ENCODE measurements at places on chromosomes 5 and 9.

DNA sequence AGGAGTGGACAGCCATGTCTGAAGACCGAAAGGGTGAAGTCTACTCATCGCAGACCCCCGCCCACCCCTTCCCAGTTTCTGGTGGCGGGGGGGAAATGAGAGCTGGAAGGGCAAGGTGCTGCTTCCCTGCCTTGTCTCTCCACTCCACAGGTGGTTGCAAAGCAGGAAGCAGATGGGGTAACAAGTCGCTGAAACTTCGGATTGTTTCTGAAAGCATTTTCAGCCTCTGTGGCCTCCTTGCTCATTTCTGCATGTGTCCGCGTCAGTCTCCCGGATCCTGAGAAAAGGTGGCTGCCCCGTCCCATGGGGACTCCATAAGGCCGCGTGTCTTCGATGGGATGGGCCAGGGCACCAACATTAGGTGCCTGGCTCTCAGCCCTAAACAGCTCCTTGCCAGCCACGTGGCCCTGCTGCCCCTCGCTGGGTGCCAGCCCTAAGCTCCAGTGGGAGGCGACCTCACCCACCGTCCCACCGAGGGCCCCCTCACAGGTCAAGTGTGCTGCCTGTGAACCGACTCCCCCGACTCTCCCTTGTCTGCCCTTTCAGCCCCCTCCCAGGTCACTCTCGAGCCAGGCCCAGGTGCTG lies 971 bp downstream of the PHYKPL start:
- no peak for DNase-seq

- DNase-seq, result no peak
Observed at GRCh38 chr5:156685481-156685880, 164.6 kb upstream of the PPP1R2B start.

DNA sequence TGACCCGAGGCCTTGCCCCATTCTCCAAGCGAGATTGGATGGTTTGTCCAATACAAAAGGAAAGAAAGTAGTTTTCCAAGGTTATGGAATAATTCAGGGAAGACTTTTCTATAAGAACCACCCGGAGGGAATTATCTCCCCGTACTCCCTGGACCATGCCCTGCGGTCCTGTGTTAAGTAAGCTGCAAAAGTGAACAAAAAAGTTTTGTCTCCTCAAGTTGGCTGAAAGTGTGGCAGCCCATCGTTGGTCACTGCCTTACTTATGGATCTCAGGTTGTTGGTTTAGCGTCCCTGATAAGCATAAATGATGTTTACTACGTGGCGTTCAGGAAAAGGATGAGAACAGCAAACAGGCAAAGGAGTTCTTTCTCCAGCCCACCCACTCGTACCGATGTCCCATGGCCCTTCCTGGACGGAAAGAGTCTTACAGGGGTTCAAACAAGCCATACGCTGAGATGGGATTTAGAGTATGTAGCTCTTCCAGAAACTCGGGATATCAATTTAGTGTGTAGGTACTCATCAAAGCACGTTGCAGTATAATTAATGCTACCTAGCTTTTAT lies 413 bp upstream of the AUH start:
- DNase-seq, result no peak

DNA sequence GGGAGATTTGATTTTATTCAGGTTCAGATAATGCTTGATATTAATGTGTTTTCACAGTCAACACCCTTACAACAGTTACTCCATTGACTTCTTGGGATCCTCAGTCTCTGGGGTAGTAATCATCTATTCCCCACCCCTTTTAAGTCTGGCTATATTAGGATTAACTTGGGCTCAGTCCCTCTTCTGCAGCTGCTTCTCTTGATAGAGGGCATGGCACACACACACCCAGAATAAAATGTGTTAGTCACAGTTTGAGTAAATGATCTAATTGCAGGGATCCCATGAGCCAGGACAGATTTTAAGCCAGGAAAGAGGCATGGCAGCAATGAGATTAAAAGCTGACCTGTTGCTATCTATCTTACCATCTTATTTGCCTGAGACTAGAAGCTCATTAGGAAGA lies 53.7 kb upstream of the VLDLR start:
- DNase-seq, result no peak

- no peak for DNase-seq
Observed at GRCh38 chr9:8053501-8053900, 253.9 kb upstream of the DMAC1 start.

GRCh38 chr9:81979196-81979595 lies 9.4 kb upstream of the SPATA31D1 start:
- DNase-seq, result no peak

- no peak for DNase-seq
Observed at GRCh38 chr5:171629628-171630349, 155.8 kb upstream of the SMIM23 start.

DNA sequence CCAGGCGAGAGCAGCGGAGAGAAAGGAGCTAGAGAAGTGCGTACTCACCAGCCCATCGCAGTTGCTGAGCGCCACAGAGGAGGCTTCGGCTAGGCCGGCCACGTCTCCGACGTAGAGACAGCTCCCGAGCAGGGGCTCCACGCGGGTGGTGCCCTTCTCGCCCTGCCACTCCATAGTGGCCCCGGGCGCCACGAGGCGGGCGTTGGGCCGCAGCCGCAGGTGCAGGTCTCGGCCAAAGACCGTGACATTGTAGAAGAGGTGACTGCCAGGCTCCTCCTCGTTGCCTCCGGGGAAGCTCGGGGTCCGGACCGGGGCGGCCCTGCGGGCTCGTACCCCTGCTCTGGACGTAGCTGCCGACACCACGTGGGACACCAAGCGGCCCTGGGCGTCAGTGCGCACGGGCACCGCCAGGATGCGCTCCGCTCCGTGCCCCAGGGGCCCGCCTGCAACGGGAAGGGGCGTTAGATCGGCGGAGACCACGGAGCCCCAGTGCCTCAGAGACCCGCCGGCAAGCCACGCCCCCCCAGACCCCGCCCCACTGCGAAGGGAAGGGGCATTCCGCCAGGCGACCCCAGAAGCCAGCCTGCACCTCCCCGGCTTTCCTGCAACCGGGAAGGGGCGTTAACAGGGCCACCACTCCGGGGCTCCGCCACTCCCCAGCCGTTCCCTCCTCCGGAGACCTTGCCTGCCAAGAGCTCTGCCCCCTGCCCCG lies 1.4 kb downstream of the ADAMTS2 start:
- no peak for DNase-seq

DNA sequence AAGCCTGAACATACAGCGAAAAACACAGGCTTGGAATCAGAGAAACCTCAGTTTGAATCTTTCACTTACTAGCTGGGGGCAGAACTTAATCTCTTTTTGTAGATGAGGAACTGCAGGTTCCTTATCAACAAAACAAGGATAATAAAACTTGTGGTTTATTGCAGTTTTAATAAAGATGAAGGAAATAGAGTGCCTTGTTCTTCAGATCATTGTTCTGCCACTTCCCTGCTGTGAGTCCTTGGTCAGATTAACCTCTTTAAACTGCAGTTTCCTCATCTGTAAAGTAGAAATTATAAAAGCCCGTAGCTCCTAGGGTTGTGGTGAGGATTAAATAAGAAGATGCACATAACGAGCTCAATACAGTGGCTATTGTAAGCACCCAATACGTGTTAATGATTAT lies 57.4 kb downstream of the FEM1C start:
- no peak for DNase-seq

- DNase-seq, result no peak
Observed at GRCh38 chr5:37721447-37721871, 118.4 kb downstream of the GDNF start.

DNA sequence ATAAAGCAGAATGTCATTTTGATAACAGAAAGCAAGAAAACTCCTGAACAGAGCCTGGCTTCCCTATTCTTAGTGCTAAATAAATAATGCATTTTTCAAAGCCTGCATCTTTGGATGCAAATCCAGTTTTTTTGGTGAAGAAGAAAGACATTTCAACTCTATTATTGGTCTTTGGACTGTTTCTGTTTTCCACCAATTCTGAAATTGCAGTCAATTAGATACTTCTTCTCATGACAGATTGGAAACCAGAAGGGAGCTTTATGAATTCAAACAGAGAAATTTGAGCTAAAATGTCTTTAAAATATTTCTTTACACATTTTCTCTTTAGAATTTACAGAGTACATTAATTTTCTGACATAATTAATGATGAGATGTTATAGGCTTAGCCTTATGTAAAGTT lies 189.8 kb downstream of the YTHDC2 start:
- no peak for DNase-seq

DNA sequence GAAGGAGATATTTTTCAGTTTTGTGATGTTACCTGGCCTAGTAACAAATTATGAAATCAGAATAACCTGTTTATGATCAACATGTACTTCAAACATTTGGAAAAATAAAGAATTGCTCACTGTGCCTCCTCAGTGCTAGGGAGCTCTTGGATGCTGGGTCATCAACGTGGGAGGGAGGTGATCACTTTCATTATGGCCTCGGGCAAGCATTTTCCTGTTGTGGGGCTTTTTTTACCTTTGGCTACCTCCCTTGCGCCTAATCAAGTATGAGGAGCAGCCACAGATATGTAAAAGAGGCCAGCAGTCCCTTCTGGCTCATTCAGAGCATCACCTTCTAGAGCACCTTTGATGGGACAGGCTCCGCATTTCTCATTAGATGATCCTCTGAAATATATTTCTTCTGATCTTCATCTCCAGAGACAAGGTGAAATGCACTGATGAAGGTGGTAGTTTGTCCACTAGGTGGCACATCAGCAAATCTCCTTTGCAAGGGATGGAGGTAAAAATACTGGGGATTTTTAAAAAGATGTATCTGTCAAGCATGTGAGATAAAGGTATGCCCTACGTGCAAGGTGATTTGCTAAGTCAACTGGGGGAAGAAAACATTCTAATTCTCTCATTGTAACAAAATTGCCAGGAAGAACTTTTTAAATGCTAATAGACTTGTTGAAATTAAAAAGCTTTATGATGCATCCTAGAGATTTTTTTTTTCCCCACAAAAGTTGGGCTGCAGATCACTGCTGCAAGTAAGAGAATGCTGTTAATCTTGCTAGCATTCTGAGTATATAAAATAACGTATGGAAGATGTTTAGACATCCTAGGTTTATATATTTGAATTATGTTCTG lies 218.2 kb downstream of the MAST4 start:
- no peak for DNase-seq

DNA sequence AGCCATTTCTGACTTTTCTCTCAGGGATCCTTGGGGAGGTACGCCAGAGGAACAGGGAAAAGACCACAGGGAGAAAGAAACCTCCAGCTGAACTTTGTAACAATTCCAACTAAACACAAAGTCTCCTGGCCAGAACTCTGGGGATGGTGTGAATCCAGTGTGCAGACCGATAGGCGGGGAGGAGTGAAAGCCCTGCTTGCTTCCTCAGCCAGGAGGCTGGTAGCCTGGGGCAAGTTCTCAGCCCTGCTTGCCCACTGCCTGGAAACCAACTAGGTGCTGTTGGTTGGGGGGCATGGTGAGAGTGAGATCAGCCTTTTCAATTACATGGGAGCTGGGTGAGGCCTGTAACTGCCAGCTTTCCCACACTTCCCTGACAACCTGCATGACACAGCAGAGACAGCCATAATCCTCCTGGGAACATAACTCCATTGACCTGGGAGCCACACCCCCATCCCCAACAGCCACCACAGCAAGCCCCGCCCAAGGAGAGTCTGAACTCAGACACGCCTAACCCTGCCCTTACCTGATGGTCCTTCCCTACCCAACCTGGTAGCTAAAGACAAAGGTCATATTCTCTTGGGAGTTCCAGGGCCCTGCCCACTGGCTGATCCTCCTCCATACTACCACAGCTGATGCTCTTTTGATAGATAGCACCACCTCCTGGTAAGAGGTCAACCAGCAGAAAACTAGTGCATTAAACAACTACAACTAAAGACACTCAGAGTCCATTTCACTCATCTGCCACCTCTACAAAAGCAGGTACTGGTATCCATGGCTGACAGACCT lies 100.1 kb upstream of the TNFAIP8 start:
- DNase-seq, result no peak

- no peak for DNase-seq
Observed at GRCh38 chr9:15711531-15711930, 158.7 kb downstream of the CCDC171 start.

DNA sequence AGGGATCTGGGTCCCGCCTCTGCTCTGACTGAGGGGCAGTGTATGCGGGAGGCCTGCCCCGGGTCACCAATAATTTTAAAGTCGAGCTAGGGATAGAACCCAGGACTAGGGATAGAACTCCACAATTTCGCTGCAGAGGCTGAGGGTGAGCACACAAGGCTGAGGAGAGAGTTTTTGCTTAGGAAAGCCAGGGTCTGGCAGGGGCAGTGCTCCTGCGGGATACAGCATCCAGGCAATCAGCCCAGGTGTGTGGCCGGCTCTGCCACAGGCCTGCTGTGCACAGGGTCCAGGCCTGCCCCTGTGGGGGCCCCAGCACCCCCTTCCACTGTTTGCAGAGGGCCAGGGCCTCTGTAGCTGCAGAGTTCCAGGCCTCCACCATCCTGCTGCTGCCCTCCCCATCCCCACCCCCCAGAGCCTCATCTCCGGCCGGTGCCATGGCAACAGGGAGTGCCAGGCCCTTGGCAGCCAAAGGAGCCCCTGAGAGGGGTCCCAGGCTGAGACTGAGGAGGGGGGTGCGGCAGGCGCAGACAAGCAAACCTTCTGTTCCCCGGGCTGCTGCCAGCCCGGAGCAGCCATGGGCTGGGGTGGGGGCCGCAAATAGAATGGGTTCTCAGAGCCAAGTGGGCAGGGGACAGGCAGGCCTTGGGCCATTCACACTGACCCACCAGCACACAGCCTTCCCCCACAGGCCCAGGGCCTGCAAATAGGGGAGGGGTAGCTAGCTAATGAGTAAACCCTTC lies 8.6 kb downstream of the PDGFRB start:
- no peak for DNase-seq

GRCh38 chr5:140753561-140753960 lies 32.4 kb upstream of the PCDHA1 start:
- no peak for DNase-seq

DNA sequence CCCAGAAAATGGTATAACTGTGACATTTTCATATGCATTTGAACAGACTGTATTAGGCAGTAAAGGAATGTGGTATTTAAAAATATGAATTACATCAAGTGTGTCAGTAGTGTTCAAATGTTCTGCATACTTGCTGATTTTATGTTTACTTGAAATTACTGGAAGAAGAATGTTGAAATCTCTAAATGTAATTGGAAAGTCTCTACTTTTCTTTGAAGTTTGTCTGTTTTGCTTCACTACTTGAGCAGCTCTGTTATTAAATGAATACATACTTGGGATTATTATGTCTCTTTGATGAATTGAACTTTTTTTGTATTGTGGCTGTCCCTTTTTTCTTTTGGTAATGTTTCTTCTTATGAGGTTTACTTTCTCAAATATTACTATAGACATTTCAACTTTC lies 205.6 kb downstream of the TAF11L14 start:
- DNase-seq, result no peak

DNA sequence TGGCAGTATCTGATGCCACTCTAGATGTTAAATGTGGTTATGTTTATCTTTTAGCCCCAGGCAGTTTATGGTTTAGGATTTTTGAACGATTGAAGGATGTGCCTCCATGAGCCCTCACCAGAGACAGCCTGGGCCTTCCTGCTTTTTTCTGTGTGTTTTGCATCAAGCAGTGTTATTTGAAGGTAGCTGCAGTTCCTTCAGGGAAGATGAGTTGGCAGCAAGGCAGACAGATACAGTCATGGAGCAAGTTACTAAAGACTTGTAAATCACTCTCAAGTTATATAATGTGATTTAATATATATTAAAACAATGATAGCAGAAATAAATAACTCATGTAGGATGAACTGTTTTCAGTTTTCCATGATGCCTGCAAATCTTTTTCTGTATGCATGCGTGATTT lies 204.9 kb downstream of the CD180 start:
- no peak for DNase-seq

Measured in natural killer cell treated with Interleukin-12 subunit alpha and Interleukin-12 subunit beta and Interleukin-15 and Interleukin-18, amount 100 ng/mL, for 72 hours (primary cell).